ENCODE measurements at places on chromosomes 16 and 17.
A peak's percentile ranks its signal among the peaks of the same experiment; 100 is the strongest.

- DNase-seq: no peak
- H3K27ac ChIP-seq: no peak overlapping the region
- H3K36me3 ChIP-seq: no peaks in the 10 kb centered on the region
- H3K27me3 ChIP-seq: no peaks in the 10 kb centered on the region
- no peaks in the 10 kb centered on the region for H3K4me1 ChIP-seq
Observed at GRCh38 chr17:72365857-72366414, 245.1 kb downstream of the SOX9 start.

DNA sequence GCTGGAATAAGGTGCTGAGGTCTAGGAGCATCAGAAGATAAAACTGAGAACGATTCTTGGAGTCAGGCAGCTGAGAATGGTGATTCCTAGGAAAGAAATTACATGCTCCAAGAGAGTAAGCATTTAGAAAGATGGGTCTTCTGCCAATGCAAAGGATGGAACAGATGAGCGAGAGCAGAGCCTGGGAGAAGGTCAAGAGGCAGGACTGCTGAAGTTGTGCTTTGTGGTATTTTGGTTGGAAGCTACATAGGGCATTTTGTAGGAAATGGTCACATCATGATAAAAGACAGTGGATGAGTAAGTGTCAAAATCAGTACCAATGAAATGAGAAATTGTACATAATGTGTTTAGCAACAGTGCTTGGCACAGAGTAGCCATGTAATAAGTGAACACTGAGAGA, 1.4 kb upstream of the CRYM start:
- peaks cover 18% of the 10 kb centered on the region for H3K27me3 ChIP-seq
- H3K4me1 ChIP-seq: peaks cover 10% of the 10 kb centered on the region
- H3K36me3 ChIP-seq: no peaks in the 10 kb centered on the region
- no peak overlapping the region for H3K4me3 ChIP-seq
- no peak overlapping the region for H3K27ac ChIP-seq

- DNase-seq: no peak
- no peaks in the 10 kb centered on the region for H3K4me1 ChIP-seq
- no peak overlapping the region for H3K27ac ChIP-seq
- H3K27me3 ChIP-seq: no peaks in the 10 kb centered on the region
- no peak overlapping the region for H3K4me3 ChIP-seq
Observed at GRCh38 chr16:73252446-73252845, 204.5 kb upstream of the ZFHX3 start.

- no peaks in the 10 kb centered on the region for H3K27me3 ChIP-seq
- H3K27ac ChIP-seq: no peak overlapping the region
- H3K36me3 ChIP-seq: no peaks in the 10 kb centered on the region
- H3K4me3 ChIP-seq: no peak overlapping the region
- no peaks in the 10 kb centered on the region for H3K4me1 ChIP-seq
Observed at GRCh38 chr16:86316967-86317812, 193.1 kb upstream of the FOXF1 start.

- no peaks in the 10 kb centered on the region for H3K27me3 ChIP-seq
- H3K4me3 ChIP-seq: no peak overlapping the region
- H3K36me3 ChIP-seq: peaks cover 36% of the 10 kb centered on the region
- no peak overlapping the region for H3K27ac ChIP-seq
- H3K4me1 ChIP-seq: peaks cover 4% of the 10 kb centered on the region
Observed at GRCh38 chr17:41695134-41695661, 6.5 kb downstream of the EIF1 start.

GRCh38 chr16:85483424-85483823, 129.7 kb upstream of the GSE1 start:
- no peak for DNase-seq
- H3K4me1 ChIP-seq: no peaks in the 10 kb centered on the region
- H3K27ac ChIP-seq: no peak overlapping the region
- H3K36me3 ChIP-seq: no peaks in the 10 kb centered on the region

DNA sequence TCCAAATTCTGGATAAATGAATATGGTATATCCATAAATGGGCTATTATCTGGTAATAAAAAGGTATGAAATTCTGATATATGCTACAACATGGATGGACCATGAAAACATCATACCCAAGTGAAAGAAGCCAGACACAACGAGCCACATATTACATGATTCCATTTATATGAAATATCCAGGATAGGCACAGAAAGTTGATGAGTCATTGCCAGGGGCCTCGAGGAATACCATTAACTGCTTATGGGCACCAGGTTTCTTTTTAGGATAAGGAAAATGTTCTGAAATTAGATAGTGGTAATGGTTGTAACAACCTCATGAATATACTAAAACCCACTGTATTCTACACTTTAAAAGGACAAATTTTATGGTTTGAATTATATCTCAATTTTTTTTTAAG, 123.2 kb downstream of the PITPNC1 start:
- peaks cover 32% of the 10 kb centered on the region for H3K4me1 ChIP-seq
- no peak overlapping the region for H3K4me3 ChIP-seq
- no peaks in the 10 kb centered on the region for H3K36me3 ChIP-seq
- no peak for DNase-seq

DNA sequence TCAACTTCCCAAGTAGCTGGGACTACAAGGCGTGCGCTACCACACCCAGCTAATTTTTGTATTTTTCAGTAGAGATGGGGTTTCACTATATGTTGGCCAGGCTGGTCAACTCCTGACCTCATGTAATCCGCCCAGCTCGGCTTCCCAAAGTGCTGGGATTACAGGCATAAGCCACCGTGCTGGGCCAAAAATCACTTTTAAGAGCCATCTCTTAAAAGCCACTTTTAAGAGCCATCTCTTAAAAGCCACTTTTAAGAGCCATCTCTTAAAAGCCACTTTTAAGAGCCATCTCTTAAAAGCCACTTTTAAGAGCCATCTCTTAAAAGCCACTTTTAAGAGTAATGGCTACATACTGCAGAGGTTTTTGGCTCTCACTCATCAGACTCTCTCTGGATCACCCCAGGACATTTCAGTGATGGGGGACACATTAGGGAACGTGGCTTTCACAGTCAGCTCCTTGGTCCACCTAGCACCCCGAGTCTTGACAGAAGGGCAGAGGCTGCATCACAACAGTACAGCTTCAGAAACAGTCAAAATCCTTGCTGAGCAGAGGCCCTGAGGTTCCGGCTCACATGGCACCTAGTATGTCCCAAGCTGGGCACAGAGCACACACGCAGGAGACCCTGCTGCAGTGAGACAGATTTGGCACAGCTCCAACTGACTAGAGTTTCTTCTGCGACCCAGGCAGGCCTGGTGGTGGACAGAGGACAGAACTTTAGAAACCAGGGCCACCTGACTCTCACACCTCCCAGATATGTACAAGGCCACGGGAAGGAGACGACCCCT, 23.6 kb downstream of the RANBP10 start:
- H3K4me1 ChIP-seq: no peaks in the 10 kb centered on the region
- DNase-seq: no peak
- H3K36me3 ChIP-seq: no peaks in the 10 kb centered on the region
- H3K27me3 ChIP-seq: no peaks in the 10 kb centered on the region
- H3K27ac ChIP-seq: no peak overlapping the region

- no peaks in the 10 kb centered on the region for H3K36me3 ChIP-seq
- DNase-seq: no peak
- no peak overlapping the region for H3K4me3 ChIP-seq
- no peaks in the 10 kb centered on the region for H3K27me3 ChIP-seq
Observed at GRCh38 chr17:80789356-80789902, 202.2 kb upstream of the CHMP6 start.

DNA sequence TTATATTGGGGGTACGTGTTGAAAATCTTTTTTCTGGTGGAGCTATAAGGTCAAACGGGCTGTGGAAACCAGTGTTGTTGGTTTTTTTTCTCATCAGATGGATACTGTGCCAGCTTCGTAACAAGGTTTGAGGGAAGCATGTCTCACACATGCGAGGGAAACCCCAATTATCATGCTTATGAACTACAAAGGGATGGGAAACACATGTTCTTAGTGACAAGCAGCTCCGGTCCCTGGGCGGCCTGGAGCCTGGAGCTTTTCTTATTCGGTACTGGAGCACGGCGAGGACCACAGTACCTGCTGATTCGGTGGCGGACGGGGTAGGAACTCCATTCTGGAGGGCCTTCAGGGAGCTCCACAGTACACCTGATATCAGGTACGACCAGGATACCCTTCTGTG, 12.5 kb downstream of the SLC43A2 start:
- no peak overlapping the region for H3K27ac ChIP-seq
- no peaks in the 10 kb centered on the region for H3K27me3 ChIP-seq

DNA sequence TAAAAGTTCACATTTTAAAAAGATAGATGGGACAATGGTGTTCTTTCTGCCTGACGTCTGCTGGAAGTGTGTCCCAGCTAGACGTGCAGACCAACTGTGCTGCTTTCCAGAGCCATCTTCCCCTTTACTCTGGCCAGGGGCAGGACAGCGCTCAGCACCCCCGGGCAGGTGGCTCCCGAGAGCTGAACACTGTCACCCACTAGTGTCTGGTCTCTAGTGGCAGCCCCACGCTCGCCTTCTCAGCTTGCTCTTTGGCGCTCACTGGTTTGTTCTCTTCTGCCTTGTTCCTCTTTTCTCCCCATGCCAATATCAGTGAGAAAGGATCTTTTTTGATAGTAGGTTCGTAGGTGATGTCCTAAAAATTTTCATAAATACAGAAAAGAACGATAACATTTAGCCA, 25.7 kb downstream of the ZC3H18 start:
- no peaks in the 10 kb centered on the region for H3K4me1 ChIP-seq
- H3K4me3 ChIP-seq: no peak overlapping the region
- no peak overlapping the region for H3K27ac ChIP-seq
- H3K27me3 ChIP-seq: no peaks in the 10 kb centered on the region

GRCh38 chr17:9982159-9982558, 77.1 kb upstream of the RCVRN start:
- H3K4me3 ChIP-seq: no peak overlapping the region
- no peaks in the 10 kb centered on the region for H3K27me3 ChIP-seq
- DNase-seq: peak; percentile 82
- no peak overlapping the region for H3K27ac ChIP-seq
- no peaks in the 10 kb centered on the region for H3K4me1 ChIP-seq

GRCh38 chr16:57645691-57646387, 17.4 kb downstream of the ADGRG1 start:
- H3K36me3 ChIP-seq: no peaks in the 10 kb centered on the region
- no peak overlapping the region for H3K27ac ChIP-seq
- H3K4me3 ChIP-seq: no peak overlapping the region
- no peaks in the 10 kb centered on the region for H3K27me3 ChIP-seq
- no peak for DNase-seq
